ENCODE measurements at places on chromosomes 16 and 17.

DNA sequence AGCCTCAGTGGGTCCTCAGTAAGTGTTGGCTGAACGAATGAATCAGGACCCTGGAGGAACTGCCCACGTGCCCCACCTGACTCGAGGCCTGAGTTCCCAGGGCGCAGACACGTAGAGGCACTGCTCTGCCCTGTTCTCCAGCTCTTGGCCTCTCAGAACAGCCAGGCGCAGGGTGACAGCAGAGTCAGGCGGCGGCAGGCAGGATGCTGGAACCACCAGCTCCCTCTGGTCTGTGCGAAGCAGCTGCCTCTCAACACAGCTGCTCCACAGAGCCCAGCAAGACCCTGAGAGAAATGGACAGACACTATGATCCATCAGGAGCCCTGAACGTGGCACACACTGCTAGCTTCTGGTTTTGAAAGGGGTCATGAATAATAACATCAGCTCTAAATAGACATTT lies 53.1 kb upstream of the BCO1 start:
- DNase-seq = no peak

DNA sequence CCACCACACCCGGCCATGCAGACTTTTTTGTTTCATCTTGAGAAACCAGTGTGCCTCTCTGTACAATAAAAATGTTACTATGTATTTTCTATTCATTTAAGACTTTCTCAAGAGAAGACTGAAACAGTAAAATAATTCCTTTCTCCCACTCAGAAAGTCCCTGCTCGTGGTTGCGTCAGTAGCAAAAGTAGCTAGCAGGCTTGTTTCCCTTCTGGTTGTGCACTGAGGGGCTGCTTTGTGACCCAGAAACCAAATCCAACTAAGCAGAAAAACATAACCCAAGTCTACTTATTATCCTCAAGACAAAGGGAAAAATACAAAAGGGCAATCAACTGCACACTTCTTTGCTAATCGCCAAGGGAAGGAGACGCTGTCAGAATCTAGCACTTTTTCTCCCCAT lies 3.4 kb upstream of the PNPO start:
- DNase-seq = no peak

DNA sequence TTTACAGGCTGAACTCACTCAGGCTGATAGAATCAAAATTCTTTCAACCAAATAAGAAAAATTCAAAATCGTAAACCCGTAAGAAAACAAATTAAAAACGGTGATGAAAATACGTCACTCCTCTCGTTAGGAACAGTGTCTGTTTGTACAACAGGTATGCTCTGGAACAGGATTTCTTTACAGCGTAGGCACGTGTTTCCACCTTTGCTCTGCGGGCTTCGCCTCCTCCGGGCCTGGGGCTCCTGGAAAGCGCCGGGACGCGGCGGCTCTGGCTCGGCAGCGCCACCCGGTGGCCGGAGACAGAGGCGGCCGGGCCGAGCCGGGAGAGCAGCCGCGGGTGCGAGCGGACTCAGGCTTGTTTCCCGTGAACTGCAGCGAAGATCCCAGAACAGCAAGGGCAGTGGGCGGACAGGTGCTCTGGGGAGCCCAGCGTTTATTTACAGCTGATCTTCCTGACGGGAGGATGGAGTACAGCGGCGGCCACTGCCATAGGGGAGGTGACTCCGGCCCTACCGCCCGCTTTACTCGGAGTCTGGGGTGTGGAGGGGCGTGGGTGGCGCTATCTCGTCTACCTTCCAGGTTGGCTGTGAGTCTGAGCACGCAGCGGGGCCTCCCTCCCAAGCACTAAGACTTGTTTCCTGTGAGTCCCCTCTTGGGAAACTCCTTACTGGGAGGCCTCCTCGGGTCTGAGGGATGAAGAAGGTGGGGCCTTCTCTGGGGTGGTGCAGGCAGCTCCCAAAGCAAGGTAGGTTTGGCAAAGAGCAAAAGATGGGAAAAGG lies 40.5 kb upstream of the ATP2A3 start:
- peak; percentile 87 for DNase-seq

GRCh38 chr17:49932901-49933300 lies 36.1 kb upstream of the DLX4 start:
- DNase-seq = no peak

DNA sequence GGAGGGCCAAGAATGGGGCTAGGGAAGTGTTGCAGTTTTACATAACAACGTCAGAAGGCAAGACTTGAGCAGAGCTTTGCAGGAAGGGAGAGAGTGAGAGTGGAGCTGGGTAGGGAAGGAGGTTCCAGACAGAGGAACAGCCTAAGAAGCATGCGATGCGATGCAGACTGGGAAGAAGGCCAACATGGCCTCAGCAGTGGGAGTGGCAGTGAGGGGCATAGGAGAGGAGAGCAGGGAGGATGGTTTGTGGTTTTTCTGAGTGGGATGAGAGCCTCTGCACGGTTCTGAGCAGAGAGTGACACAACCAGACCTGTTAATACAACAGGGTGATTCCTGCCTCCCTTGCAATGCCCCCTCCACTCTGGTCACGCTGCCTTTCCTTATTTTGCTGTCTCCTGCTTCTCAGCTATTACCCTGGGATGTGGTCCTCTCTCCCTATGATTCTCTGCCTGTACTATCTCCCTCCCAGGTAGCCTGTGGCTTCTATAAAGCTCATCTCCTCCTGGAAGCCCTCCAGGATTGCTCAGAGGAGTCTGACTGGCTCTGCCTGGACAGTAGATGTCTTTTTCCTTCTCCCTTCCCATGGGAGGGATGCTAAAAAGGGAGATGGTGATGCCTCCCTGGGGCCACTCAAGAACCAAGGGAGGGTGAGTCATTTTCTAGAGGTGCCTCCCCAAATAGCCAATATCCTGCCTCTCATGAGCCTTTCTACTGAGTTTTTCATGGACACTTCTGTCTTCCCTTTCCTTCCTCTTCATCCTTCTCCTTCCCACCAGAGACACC lies 38.7 kb upstream of the NGFR start:
- DNase-seq = no peak

- DNase-seq = no peak
These were observed 156.6 kb downstream of the ANKFN1 start for GRCh38 chr17:56309897-56310296.

DNA sequence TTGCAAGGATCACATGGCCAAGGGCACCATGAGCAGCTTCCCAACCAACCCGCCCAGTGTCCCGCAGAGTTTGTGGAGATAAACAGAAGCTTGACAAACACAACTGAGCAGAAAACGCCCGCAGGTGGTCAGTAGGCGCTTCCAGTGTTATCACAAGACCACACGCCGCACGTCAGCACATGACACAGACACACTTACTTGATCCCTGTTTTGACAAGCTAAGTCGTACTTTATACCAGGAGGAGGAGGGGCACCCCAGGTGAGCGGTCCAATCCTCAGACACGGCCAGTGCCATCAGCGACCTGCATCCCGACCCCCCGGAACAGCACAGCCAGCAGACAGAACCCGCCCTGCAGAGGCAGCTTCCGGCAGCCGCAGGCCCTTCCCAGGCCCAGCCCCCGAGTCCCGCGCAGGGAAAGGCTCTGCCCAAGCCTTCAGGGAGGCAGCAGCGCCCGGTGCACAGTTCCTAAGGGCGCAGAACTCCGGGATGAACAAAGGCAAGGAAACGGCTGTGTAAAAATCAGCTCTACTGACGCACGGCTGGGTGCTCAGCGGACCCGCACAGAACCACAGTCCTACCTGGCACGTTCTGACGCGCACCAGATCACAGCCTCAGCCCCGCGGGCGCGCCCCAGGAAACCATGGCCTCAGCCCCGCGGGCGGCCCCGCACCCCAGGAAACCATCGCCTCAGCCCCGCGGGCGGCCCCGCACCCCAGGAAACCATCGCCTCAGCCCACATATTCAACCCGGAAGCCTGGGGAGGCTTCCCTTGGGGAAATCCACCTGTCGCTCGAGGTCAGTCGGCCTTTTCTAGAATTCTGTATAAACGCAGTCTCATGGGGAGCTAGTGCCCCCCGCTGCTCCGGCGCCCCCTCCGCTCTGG lies 27.8 kb downstream of the AXIN1 start:
- peak; percentile 53 for DNase-seq

- DNase-seq = no peak
These were observed 23.1 kb upstream of the ACSF3 start for GRCh38 chr16:89070590-89070989.

DNA sequence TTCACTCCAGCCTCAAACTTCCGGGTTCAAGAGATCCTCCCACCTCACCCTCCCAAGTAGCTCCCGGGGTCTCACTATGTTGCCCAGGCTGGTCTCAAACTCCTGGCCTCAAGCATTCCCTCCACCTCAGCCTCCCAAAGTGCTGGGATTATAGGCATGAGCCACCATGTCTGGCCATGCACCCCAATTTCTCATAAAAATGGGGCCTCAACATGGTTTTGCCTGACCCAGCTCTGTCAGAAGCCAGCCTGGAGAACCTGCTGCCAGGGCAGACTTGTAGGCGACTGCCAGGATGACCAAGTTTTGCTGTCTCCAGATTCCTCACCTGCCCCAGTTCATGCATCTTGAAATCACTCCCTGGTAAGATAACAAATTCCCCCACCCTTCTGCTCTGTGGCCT lies 82.9 kb downstream of the AIPL1 start:
- no peak for DNase-seq

DNA sequence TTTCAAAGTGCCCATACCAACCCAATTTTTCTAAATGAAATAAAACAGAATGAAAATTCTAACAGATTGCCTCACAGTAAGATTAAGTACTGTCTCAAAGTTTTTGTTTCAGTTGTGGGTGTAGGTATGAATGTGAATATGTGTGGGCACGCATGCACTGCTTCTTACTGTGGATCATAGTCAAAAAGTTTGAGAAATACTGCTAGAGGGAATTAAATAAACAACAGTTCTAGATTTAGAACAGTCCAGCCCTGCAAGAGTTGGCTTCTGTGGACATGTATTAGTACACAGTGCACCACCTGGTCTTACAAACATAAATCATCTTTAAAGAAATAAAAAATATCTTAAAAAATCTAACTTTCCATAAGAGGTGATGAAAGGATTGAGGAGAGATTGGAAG lies 8.4 kb downstream of the ZNF652 start:
- DNase-seq = no peak

DNA sequence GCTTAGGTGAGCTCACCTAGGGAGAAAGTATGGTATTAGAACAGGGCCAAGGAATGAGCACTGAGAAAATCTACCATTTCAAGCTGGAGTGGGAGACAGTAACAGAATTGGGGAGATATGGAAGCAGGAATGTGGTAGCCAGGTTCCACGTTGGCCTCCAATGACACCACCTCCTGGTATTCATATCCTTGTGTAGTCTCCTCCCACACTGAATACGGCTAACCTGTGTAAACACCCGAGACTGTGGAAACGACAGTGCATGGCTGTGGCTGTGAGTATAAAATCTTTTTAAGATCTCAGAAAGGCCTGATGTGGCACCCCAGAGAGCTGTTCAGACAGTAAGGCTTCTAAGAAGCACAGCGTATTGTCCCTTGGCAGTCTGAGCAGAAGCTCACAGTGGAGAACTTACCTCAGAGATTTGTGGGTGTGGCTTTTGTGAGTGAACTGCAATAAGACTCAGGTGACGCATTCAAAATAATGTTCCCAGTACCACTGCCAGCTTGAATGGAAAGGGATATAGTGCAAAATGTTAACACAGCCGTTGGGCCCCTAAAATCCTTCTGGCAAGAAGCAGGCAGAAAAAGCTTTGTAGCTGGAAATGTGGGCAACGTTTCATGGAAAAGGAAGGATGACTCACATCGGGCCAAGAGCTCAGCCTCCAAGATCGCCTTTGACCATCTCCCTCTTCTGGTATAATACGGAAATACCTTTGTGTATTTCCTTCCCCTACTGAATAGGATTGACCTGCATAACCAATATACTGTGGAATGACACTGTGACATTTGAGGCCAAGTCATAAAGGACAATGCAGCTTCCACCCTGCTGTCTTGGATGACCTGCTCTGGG lies 14.4 kb downstream of the SDR42E1 start:
- no peak for DNase-seq

GRCh38 chr17:7190276-7190917 lies 11.2 kb upstream of the ASGR1 start:
- no peak for DNase-seq

DNA sequence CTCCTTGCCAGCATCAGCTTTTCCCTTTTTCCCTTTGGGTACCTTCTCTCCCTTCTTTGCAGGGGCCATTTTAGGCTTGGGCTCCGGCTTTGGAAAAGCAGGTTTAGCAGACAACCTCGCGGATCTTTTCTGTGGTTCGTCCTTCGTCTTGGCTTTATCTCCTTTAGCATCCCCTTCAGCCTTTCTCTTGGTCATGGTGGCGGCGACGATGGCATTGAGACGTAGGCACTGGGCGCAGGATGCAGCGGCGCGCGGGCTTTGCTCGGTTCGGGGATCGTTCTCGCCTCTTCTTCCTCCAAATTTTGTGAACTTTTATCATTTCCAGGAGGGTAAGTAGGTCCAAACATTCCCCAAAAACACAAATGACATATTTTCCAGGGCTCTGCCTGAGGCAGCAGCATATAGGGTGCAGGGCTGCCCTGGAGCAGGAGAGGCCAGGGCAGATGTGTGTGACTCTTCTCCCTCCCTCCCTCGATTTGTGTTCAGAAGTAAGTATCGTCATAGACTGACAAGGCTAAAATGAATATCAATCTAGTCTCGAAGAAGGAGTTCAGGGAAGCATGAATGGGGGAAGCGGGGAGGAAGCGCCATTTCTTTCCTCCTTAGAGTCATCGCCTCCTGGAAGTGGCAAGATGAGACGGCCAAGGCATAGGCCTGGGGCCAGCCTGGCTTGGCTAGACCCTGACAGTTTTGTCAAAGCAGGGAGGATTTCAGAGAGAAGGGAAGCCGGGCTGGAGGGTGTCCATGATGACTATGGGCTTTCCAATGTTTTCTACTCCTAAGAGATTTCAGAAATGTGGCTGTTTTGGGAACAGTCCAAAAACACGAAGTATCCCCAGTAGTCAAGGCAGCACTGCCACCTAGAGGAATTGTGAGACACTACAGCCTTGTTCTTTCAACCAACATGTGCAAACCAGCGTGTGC lies 13.2 kb downstream of the CHCT1 start:
- DNase-seq = peak; percentile 72

DNA sequence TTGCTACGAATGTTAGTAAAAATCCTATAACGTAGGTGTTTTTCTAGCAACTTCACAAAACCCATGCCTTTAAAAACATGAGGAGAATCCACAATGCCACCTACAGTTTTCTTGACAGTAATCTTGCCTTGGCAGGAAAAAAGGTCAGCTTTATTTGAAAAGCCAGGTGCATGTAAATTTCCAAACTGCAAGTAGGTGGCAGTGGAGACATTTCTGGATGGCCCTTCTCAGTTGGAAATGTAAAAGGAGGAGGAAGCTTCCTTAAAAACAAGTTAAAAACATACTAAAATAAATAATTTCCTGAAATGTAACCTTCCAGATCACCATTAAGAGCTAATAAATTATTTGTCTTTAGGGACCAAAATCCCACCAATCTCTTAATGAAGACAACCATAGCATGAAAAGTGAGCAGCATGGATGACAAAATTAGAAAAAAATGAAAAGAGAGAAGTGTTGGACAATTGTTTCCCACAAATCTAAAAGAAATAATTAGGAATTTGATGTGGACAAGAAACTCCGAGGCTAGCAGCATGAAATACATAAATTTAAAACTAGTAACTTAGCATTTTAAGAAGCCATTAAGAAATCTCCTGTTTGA lies 152.2 kb downstream of the SNX11 start:
- DNase-seq = no peak

GRCh38 chr16:80065541-80065940 lies 465.0 kb upstream of the MAF start:
- DNase-seq = no peak
